Activated T-cell treated with anti-CD3 and anti-CD28 coated beads, Interleukin-2, amount 50 U/mL, for 4 hours (primary cell): ENCODE measurements at places on chromosomes 11 and 22. TPM values are rescaled to one million over a fixed set of nuclear protein-coding genes. Genes with fewer than 3 reads are reported as not detected.

Gene ZNF215
- total RNA-seq = 0.05 TPM

Gene MEI1
- 13.4 TPM for total RNA-seq

Gene MS4A6A
- total RNA-seq = not detected

Gene PACSIN3
- total RNA-seq = 15.2 TPM

Gene BAIAP2L2
- total RNA-seq = 0.32 TPM
